ENCODE measurements at places on chromosomes 6 and 20.

DNA sequence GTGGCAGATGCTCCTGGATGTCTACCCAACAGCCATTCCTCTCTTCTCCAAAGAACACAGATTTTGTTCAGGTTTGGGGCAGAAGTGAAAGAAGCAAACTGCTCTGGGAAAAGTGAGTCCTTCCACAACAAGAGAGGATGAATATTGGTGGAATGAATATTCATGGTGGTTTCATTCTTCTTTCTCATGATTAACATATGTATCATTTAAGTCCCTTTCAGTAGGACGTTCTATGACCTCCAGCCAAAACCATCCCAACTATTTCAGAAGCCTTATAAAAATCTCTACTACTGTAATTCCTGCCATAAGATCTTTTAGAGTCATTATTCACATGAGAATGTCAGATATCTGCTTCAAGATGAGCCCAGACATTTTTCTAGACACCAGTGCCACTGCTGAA, 44.4 kb downstream of the MDN1 start:
- DNase-seq: no peak

DNA sequence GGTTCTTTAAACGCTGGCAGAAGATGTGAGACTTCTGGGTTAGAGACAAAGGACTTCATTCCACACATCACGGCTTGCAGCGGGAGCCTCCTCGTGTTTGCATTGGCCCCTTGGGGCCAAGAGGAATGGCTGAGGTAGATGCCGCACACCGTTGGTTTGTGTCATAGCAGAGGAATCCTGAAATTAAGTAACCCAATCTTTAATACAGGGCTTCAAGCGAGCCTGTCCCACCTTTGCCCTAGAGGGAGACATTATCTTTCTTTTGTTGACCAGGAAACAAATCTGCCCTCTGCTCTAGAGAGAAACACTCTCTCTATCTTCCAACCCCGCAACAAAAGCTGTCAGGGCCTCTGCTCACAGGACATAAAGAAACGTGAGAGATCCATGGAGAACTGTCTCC, 277.5 kb upstream of the ZFP64 start:
- no peak for DNase-seq

GRCh38 chr6:22512686-22513427, 56.5 kb upstream of the HDGFL1 start:
- no peak for DNase-seq

DNA sequence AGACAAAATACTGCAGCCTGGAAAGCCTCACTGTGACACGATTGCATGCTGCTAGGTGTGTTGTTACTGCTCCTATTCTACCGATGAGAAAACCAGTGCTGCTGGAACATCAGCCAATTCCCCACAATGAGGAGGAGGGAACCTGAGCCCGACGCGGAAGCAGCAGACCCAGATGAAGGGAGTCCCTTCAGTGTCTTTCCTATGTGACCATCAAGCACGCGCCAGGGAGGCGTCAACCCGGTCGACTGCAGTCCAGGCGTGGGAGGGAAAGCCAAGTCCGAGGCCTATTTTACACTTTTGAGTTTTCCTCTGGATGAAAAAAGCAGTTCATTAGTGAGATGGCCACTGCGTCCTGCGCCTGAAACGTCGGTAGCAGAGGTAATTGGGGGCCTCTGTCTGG, 63.3 kb downstream of the STK35 start:
- DNase-seq: no peak

DNA sequence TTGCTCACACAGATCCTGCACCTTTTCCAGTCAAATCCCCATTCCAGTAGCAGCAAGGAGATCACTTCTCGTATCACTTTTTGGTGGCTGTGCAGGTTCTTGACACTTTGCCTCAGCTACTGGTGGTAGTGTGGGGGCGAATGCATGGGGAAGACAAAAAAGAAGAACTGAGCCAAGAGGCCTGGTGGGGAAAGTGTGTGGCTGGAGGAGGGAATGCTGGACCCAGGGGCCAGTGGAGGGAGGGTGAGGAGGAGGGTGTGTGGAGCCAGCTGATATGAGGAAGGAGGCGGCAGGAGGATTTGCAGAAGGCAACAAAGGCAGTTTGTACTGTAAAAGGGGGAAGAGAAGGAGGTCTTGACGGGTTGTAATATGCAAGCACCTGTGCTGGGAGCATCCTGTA, 15.7 kb upstream of the HLA-C start:
- DNase-seq: no peak

DNA sequence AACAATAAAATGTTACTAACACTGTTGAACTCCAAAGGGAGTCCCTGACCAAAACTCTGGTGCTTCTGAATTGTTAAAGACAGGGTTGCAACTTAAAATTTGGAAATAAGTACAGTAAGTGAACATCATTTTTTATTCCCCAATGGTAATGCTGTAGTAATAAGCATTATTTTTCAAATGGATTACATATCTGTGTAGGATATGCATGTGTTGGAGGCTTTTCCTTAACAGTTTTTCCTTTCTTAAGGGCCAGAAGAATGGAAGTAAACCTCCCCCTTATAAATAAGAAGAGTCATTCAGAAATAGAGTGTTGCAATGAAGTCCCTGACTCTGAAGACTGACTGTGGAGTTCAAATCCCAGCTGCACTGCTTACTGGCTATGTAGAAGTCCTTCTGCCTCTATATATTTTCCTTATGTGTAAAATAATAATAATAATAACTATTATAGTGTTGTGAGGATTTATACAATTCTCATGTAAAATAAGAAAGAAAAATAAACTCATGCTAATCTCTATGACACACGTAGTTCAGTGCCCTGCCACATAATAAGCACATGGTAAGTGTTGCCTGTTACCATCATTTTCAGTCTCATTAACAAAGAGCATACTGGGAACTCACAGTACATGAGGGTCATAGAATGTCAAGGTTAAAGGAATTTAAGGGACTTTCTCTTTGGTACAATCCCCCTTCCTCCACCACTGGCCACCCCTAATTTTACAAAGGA, 129.8 kb upstream of the SMLR1 start:
- no peak for DNase-seq

GRCh38 chr6:125924169-125924568, 32.4 kb upstream of the HINT3 start:
- DNase-seq: no peak

DNA sequence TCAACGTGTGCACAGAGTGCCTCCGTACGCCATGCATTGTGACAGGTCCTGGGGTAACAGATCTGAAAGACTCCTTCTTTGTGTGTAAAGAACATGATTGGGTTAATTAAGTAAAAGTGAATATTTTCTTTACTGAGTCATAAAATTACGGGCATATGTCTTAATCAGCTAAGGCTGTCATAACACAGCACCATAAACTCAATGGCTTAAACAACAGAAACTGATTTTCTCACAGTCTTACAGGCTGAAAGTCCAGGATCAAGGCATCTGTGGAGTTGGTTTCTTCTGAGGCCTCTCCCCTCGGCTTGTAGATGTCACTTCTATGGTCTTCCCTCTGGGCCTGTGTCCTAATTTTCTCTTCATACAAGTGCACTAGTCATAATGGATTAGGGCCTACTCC, 176.9 kb downstream of the MTFR2 start:
- DNase-seq: no peak

DNA sequence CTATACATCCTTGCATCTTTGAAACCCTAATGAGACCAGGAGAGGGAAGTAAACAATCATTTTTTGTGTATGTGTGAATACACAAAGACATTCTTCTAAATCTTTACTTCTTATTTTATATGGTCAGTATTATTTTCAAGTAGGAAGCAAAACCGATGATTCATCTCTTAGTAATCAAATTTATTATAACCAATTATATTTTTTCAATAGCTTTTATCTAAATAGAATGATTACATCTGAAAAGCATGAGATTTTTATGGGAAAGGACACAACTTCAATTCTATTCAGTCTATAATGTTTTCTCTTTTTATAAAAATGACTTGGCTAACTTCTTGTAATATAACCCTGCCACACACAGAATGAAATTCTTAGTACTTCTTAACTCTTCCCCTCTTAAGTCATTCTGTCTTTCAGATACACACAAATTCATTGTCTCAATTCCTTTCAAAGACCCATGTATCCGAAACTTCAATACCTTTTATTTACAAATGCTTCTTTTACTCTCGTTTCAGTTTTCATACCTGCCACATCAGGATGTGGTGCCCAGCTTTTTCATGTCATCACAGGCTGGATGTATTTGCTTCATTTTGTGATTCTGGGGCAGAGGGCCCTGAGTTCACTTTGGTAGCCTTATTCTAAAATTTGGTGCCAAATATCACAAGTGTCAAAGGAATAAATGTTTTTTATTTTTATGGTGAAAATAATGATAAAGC, 227.0 kb downstream of the PHF3 start:
- no peak for DNase-seq

GRCh38 chr6:98823428-98824161, 10.8 kb upstream of the POU3F2 start:
- no peak for DNase-seq

GRCh38 chr6:100892693-100893092, 11.6 kb upstream of the ASCC3 start:
- no peak for DNase-seq

DNA sequence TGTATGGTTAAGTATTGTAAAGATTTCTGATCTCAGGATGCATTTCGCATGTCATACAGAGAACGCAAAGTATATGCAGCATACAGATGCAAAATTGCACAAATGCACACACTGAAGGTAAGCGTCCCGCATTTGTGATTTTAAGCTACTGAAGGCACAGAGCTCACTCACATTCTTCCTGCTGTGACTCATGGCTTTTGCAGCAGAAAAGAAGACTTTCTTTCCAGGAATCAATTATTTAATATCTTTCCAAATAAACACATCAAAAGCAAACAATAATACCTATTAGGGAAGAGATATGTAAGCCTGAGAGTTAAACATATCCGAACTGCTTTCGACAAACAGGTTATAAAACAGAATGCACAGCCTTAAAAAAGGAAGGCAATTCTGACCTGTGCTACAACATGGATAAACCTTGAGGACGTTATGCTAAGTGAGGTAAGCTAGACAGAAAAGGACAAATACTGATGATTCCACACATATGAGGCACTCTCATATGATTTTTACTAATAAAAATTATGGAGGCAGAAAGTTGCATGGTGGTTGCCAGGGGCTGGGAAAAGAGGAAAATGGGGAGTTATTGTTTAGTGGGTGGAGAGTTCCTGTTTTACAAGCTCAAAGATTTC, 109.0 kb downstream of the TFAP2A start:
- no peak for DNase-seq

DNA sequence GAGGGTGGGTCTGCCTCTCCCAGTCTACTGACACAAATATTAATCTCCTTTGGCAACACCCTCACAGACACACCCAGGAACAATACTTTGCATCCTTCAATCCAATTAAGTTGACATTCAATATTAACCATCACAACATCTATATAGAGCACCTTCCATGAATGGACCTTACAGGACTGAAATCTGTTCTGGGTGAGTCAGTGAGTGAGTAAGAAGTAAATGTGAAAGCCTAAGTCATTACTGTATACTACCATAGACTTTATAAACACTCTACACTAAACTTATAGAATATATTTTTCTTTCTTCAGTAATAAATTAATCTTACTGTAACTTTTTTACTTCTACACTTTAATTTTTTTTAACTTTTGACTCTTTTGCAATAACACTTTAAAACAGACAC, 993.8 kb upstream of the MAP3K7 start:
- DNase-seq: no peak

DNA sequence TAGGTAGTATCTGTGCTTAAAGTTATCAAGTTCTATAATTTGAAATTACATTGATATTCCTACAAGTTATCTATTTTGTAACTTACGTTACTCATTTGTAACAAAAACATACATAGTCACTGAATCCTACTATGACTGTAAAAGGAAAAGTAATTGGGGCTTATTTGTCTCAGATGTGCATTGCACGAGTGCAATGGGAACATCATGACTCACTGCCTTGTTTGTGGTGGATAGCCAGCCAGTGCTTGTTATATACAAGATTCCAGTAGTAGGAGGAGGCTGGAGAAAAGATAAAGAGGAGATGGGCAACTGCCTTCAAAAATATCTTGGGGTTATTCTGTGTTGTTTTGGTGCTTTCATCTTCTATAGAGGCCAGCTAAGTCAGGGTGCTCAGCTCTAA, 164.1 kb downstream of the RNF144B start:
- no peak for DNase-seq

- DNase-seq: no peak
Measured at GRCh38 chr6:143732536-143732935, 54.8 kb downstream of the PHACTR2 start.

DNA sequence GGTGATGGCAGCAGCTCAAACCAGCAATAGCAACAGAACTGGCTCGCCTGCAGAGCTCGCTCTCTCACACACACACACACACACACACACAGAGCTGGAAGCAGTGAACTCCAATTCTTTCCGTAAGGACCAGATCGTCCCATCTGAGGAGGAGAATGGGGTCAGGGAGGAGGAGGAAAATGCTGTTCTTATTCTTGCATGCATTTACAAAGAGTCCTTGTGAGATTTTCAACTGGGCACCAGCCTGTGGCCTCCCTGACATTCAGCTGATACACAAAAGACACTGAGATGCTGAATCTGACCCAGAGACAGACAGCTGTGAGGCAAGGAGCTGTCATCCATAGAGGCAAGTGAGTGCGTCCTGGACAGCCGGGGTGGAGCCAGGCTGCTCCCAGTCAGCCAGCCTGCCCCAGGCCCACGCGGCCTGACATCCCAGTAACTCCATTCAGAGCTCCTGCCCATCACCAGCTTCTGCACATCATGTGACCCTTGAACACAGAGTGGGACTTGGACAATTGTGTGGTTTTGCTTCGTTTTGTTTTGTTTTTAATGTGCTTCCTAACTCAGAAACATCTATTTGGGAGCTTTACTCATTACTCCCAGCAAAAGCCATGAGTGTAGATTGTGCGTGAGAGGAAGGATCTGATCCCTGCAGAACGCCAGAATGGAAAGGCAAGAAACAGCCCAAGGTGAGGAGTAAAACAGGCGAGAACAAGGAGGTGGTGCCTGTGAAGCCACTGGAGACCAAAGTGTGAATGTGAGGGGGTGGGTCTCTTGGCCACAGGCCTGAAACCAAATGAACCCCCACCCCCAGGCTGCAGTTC, 2.1 kb downstream of the SERPINB9 start:
- peak; percentile 25 for DNase-seq

DNA sequence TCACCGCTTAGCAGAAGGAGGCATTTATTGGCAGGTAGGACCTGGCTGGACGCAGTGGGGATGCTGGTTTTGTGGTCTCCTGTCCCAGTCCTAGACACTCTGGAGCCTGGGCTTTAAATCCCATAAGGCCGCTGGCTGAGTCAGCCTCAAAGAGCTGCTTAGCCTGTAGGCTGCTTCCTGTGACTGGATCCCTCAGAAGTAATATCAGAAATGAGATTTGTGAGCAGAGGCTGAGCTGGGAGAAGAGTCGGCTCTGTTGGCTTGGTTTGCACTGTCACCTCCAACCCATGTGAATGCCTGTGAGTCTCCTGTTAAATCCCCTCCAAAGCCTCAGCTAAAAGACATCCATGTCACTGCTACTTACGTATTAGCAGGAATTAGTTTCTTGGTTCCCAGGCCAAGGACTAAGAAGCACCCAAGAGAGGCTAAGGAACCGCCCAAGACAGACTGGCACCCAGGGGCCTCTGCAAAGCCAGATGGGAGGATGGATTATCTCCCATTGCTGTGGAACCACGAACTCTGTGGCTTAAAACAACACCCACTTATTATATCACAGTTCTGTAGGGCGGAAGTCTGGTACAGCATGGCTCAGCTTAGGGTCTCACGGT, 289.4 kb downstream of the CDC5L start:
- no peak for DNase-seq

Measured in CD4-positive, alpha-beta T cell treated with Interleukin-10 for 1 hour (primary cell).